Activated T-cell treated with anti-CD3 and anti-CD28 coated beads, Interleukin-2, amount 50 U/mL, for 24 hours (primary cell): ENCODE measurements at places on chromosomes 7 and 10.

DNA sequence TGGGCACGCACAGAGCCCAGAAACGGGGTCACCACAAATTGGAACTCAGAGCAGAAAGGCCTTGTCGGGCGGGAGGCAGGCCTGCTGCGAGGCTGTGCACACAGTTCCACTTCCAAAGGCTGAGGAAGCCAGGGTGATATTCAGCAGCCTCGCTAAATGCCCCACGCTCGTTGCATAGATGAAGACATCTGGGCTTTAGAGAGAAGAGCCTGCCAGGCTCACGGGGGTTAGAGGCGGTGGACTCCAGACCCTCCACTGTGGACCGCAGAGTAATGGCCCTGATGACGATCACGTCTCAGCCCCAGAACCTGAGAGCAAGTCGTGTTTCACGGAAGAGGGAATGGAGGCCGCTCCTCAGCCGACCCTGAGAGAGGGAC, 104.2 kb downstream of the DNAJB6 start:
- DNase-seq: no peak

- no peak for DNase-seq
Observed at GRCh38 chr10:29784175-29784773, 149.5 kb upstream of the SVIL start.

- no peak for DNase-seq
Observed at GRCh38 chr7:49563693-49564378, 209.6 kb upstream of the VWC2 start.

DNA sequence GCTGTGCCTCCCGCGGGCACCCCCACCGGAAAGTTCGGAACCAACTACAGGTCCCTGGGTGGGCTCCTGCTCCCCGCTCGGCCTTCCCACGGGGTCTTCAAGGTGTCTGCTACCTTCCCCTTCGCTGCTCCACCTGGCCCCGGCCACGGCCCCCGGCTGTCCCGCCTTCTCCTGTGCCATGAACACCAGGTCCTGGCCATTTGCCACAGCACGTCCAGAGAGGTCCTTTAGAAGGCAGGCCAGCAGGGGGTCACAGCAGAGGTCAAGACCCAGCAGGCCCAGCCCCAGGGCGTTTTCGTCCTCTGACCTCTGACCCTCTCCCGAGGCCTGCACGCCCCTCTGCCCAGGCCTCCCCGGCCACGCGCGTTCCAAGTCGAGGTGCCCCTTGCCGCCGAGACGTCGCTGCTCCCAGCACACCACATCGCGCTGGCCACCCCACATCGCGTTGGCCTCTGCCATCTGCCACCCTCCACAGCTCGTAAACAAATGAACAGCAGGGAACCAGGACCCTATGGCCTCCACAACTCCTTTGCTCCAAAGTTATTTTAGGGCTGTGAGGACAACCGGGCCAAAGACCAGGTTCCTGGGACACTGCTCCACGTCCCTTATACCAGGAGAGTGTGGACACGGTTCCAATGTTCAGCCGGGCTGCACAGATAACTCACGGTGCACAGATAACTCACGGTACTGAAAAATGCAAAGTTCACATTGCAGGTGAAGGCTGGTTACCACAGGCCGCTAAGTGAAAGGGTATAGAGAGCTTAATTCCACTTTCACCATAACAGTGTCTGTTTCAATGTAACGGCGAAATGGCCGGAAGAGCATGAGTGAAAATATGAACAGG, 74.3 kb downstream of the CFAP46 start:
- no peak for DNase-seq

DNA sequence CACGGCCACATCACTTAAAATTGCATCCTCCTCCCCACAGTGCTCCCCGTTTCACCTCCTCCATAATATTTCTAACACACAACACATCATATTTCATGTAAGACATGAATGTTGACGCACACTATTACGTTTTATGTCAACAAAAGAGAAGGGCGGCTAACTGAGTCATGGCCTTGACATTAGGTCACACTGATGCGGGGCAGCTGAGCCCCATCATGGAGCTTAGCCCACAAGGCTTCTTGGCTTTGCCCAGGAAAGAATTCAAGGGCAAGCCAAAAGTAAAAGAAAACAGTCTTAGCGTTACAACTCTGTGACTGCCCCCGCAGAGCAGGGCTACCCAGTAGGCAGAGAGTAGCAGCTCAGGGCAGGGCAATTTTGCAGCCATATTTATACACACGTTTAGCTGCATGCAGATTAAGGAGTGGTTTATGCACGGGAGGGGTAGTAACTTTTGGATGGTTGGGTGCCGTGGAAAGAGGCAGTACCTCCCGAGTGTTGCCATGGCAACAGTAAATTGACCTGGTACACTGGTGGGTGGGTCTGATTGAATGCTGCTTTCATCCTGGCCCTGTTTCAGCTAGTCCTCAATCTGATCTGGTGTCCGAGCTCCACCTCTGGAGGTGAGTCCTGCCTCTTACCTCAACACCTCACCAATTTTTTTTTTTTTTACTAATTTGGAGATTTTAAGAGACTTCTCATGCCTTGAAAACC, 156.2 kb upstream of the FRMD4A start:
- DNase-seq: no peak

DNA sequence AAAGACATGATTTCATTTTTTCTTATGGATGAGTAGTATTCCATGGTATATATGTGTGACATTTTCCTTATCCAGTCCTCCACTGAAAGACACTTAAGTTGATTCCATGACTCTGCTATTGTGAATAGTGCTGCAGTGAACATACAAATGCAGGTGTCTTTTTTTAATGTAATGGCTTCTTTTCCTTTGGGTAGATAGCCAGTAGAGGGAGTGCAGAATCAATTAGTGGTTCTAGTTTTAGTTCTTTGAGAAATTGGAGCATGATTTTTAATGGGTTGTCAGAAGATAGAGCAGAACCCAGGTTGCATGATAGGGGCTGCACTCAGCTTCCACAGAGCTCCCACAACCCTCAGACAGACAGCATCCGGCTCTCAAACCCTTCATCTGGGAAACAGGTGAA, 152.9 kb upstream of the PLXDC2 start:
- no peak for DNase-seq

- no peak for DNase-seq
Observed at GRCh38 chr10:27391916-27392315, 112.2 kb upstream of the RAB18 start.

GRCh38 chr7:80520199-80520598, 8.3 kb upstream of the GNAT3 start:
- DNase-seq: no peak

DNA sequence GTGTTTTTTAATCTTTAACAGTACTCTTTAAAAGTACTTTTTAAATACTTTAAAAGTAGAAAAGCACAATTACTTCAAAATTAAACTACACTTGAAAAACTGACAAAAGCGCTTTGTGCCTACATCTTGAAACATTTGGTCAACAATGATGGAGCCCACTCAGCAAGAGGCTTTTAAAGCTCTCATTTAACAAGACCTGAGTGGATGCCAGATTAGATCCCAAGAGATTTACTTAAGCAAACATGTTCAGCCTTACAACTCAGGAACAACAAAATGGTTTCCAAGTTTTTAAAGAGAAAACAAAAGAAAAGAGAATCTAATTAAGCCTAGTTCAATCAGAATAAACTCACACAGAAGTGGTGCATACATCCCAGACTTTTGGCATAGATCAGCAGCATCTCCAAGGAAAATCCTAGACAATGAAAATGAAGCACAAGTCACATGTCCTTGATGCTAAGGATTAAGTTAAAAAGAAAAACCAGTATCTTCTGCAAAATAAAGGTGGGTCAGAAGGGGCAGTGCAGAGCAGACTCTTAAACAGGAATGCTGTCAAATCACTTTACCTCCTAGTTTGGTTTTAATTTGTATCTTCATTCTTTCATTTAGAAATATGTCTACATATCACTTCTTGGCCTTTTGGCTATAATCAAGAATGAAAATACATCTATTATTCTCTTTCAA, 26.2 kb downstream of the HIBADH start:
- DNase-seq: no peak

DNA sequence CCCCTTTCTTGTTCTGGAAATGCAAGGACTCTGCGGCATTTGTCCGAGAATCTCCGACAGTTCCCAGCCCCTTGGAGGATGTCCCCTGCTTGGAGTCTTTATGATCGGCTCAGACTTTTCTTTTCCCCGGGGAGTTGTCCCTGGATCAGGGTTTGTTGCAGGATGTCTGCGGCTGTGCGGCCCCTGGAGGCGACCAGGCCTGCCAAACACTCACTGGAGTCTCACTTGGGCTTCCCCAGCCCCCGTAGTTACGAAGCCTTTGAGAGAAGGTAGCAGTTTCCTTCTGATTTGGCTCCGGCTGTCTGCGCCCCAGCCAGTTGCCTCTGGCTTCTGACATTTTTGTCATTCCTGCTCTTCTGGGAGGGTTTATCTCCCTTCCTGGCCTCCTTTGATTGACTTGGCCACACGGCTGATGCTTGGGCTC, 16.1 kb downstream of the COL26A1 start:
- DNase-seq: no peak

DNA sequence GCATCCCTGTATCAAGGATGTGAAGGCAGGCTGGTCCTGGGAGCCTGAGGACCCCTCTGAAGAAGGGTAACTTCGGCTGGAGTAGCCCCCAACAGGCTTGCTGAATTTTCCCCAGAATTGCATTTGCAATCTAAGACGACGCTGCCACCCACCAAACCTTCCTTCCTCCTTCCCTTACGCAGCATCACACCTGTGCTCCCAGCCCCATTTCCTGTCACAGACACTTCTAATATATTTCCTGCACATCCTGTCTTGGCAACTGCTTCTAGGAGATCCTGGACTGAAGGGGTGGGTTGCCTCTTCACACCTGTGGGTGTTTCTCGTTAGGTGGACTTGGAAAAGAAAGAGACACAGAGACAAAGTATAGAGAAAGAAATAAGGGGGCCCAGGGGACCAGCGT, 9.4 kb upstream of the PGAM1 start:
- DNase-seq: peak; percentile 43

DNA sequence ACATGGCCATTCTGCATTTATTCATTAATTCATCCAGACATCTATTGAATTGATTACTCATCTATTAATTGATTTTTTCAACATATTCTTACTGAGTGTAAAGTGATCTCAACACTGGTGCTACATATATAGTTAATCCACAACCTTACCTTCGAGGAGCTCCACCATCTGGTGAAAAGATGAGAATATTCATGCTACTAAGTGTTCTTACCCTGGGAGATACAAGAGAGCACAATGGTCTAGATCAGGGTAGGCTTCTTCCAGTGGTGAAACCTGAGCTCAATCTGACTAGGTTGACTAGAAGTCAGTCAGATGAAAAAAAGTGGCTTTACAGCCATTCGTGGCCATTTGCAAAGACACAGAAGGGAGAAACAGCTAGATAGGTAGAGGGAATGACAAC, 507.4 kb downstream of the ANKRD7 start:
- DNase-seq: no peak

- no peak for DNase-seq
Observed at GRCh38 chr10:14904316-14904732, 25.7 kb downstream of the SUV39H2 start.

GRCh38 chr10:8189458-8189857, 135.0 kb downstream of the GATA3 start:
- DNase-seq: no peak

DNA sequence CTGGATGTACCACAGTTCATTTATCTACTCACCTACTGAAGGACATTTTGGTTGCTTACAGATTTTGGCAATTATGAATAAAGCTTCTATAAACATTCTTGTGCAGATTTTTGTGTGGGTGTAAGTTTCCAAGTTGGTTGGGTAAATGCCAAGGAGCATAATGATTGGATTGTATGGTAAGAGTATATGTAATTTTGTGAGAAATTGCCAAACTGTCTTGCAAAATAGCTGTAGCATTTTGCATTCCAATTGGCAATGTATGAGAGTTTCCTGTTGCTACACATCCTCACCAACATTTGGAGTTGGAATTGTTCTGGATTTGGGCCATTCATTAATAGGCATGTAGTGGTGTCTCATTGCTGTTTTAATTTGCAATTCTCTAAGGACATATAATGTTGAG, 33.9 kb upstream of the HYAL4 start:
- no peak for DNase-seq

- DNase-seq: peak; percentile 48
Observed at GRCh38 chr10:97771055-97771891, 526 bp downstream of the SFRP5 start.

- no peak for DNase-seq
Observed at GRCh38 chr7:46003161-46003560, 82.1 kb upstream of the IGFBP3 start.

GRCh38 chr7:87416682-87417587, 58.5 kb downstream of the ABCB4 start:
- DNase-seq: peak; percentile 50

DNA sequence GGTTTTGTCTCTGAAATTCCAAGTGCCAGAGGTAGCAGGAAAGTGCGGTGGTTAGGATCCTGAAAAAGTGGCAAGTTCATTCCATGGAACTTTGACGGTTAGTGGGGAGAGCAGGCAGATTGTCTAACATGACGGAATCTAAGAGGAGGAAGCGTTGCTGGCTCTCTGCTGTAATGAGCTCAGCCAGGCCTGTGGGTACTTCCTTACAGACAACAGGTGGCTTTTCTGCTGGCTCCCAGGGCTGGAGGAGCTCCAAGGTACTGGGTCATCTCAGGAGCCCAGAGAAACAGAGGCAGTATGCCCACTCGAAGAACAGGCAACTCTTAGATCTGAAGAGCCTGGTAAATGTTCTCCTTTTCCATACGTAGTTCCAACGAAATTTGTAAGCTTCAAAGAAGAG, 3.1 kb upstream of the AIFM2 start:
- peak; percentile 17 for DNase-seq

- DNase-seq: no peak
Observed at GRCh38 chr10:37948210-37948609, 28.2 kb downstream of the ZNF25 start.

DNA sequence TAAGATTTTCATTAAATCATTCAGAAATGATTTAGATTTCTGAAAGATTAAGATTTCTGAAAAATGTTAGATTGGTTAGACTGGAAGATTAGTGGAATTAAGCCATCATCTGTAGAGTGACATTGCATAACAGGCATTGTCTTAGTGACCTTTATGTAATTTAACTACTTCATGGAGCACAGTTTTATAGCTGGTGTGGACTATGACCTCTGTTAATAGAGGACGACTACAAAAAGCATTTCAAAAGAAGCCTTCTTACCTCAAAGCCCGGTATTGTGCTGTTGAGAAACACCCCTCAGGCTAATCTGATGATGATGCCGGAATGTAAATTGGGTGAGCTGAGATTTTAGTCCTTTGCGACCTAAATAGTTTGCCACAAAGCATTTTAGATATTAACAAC, 55.6 kb downstream of the GALNT11 start:
- no peak for DNase-seq

DNA sequence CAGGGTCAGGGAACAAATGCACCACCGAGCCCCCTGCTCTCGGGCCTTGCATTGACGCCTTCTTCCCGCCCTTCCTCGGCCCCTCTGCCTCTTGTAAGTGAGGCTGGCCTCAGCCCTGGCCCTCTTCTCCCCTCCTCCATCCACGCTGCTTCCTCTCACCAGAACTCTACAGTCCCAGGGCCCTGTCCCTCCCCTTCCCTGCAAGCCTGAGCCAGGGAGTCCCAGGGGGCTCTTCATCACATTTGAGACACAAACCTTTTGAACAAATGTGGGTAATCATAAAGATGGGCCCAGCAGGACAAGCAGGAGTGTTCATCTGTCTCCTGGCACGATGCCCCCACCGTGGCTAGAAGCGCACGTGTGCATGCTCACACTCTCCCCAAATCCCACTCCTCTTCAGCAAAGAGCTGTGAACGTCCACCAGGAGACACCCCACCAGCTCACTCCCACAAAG, 57.7 kb downstream of the SLIT1 start:
- DNase-seq: no peak
